NCI-H187 (cell line): ENCODE measurements at places on chromosomes 13 and 19.

DNA sequence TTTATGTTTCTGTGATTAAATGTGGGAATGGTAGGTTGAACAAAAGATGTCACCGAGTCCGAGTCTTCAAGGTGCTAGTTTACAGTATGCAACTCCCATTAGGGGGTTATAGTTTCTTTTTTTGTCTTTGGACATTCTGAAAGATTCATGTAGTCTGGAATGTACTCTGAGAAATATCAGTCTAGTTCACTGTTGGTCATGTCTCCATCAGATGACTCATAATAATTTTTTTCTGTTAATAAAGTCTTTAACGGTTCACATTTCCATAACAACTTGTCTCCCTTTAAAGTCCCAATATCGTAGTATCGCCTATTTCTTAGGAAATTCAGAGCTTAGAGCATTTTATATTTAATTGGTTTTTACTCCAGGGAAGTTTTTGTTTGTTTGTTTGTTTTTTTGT lies 13.5 kb upstream of the ESD start:
- no peak for DNase-seq

- no peak for DNase-seq
Observed at GRCh38 chr19:33437393-33437820, 63.9 kb downstream of the CEBPG start.

GRCh38 chr13:45242070-45242469 lies 41.2 kb upstream of the KCTD4 start:
- no peak for DNase-seq

DNA sequence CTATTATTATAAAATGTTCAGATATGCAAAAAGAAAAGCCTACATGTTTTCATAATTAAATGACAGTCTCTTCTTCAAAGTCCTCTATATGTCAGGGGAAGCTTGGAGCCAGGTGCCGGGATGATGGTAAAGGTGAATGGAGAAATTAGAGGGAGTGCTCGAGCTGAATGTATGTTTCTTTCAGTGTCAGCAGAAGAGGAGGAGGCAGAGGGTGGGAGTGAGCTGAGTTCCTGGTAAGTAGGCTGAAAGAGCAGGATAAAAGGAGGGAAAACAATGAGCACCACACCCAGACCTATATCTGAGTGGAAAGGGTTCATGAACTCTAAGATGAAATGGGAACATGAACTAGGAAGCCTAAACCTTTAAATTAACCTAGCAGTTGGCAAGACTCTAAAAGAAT lies 307.6 kb upstream of the NBEA start:
- DNase-seq: no peak

- DNase-seq: no peak
Observed at GRCh38 chr13:24764276-24764630, 284 bp downstream of the RNF17 start.

- DNase-seq: peak; percentile 3
Observed at GRCh38 chr19:14517840-14518505, at the start of gene DNAJB1. Gene DNAJB1 (minus strand): TSS chr19:14518397. CDS start chr19:14518349, 48 bp downstream.

GRCh38 chr19:57057036-57057686 lies 62.6 kb upstream of the USP29 start:
- DNase-seq: no peak

DNA sequence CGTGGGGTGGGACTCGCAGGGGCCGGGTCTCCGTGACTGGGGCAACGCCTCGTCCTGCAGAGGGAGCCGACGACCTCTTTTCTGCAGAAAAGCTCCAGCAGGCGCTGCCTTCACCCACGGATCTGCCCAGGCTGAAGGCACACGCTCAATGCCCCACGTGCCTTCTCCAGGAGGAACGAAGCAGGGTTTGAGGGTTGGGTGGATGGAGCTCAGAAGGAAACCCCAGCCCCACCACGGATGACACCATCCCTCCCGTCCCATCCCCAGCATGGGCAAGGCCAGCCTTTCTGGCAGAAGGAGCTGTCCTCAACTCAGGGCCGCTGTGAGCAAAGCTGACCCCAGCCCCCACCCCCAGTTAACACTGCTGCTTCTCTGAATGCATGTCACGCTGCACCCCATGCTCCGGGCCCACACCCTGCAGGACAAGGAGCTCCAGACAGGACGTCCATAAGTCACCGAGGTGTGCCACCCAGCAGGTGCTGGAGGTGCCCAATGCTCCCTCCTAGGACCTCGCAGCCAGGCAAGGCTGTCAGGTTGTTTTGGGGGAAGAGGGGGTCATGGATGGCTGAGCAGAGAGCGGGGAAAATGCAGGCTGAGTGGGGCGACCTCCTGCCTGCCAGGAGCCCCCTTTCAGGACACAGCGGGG lies 7.4 kb downstream of the C19orf25 start:
- no peak for DNase-seq

DNA sequence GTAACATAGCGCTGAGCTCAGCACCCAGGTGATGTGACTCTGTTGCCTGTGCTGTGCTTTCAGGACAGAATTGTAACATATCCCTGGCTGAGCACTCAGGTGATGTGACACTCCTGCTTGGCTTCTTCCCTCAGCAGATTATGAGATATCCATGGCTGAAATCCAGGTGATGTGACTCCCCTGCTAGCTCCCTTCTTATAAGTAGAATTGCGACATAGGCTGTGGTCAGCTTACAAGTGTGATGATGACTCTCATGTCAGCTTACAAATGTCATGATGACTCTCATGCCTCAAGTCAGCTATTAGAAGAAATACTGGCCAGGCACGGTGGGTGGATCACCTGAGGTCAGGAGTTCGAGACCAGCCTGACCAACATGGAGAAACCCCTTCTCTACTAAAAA lies 14.3 kb upstream of the ZNF429 start:
- DNase-seq: no peak

- DNase-seq: no peak
Observed at GRCh38 chr19:40762754-40763470, 11.9 kb downstream of the SNRPA start.

DNA sequence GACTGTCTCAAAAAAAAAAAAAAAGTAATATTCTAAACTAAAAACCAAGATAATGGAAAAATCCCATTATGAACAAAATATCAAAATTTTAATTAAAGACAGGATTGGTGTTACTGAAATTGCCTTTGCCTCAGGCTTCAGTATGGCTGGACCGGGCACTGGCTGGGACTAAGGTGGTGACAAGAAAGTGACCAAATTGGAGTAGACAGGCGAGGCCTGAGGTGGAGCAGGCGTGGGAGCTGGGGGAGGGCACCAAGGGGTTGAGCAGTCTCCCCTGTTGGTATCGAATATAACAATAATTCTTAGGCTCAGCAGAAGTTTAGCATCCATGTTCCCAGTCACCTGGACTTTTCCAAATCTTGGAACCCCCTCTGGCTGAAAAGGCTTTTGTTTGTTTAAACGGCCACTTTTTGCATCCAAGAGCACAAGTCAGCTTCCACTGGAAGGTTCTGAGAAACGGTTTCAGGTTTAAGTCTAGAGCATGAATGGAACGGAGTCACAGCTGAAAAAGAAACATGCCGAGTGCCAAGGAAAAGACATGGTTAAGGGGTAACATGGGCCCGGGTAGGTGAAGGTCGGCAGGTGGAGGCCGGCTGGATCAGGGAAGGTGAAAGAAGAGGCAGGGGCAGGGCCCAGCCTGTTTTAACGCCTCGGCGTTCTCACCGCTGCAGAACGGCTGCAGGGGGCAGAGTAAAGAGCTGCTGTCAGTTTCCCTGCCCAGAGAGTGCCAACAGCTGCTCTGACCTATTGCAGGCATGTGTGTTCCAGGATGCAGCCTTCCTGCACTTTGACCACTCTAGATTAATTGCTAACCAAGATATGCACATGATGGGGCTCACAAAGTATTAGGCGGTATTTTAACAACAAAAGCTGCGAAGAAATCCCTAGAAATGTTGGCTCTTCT lies 104.4 kb downstream of the TM9SF2 start:
- no peak for DNase-seq

GRCh38 chr13:79604752-79605151 lies 123.8 kb downstream of the NDFIP2 start:
- no peak for DNase-seq

- no peak for DNase-seq
Observed at GRCh38 chr19:7657131-7657751, 11.6 kb upstream of the RETN start.

DNA sequence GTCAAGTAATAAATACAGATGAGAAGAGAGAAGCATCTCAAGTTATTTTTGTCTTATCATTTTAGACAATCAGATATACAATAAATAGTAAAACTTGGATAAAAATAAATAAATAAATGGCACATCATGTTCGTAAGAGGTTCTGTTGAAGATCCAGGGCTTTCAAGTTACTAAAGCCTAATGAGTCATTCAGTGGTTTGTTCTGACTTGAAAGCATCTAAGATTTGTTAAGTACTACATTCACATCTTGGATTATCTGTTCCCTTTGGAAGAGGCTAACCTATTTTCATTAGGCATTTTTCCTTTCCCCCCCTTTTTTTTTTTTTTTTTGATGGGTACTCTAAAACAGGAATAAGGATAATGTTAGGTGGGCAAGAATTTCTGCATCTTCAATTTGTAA lies 429.3 kb downstream of the PCDH20 start:
- DNase-seq: no peak

- DNase-seq: no peak
Observed at GRCh38 chr19:3823350-3823713, 37.2 kb upstream of the MATK start.

- no peak for DNase-seq
Observed at GRCh38 chr13:84641491-84641890, 759.2 kb upstream of the SLITRK1 start.
